ENCODE measurements at places on chromosomes 3 and 15.
A peak's percentile ranks its signal among the peaks of the same experiment; 100 is the strongest.

GRCh38 chr3:195705081-195705991 lies 15.4 kb upstream of the MUC20 start:
- no peak for DNase-seq

DNA sequence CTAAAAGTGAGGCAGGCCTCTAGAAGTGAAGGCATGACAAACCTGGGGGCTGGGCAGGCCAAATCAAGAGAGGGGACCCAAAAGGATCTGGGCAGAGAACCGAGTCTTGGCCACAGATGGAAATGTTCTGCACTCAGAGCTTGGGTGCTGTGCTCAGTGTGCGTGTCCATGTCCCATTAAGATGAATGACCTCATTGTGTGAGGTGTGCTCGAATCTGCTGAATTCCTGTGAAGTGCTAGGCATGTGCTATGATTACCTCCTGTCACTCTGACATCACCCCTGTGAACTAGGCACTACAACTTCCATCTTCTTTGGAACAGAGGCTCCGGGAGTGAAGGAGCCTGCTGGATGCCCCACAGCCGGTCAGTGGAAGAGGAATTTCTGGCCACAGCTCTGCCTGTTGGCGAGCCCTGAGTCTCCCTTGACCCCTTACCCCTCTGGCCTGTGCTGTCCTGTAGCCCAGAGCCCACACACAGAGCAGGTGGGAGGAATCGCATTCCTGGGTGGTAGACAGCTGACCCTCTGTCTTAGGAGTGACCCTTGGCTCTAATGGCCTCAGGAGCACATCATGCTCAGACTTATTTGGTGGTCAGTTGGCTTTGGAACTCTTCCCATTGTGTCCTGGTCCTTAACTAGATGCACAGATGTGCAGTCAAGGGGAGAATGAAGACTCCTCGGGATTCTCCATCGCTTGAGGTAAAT lies 67.6 kb upstream of the CTDSPL start:
- no peak for DNase-seq

DNA sequence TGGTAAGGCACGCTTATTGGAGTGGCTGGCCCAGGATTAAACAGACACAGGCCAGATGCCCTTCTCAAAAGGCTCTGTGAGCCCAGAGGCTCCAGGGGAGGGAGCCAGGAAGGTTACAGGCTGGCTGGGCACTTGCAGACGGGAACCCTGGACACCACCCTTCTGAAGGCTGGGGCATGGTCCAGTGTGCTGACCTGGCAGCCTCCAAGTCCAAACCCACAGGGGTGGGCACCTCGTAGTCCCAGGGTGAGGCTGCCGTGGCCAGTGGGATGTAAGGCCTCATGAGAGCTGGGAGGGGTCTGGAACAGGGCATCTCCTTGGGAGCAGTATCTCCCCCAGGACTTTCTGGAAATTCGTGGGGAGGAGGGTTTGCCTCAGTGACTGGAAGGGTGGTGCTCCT lies 19.6 kb downstream of the EFCC1 start:
- no peak for DNase-seq

GRCh38 chr3:27596921-27597320 lies 112.7 kb upstream of the SLC4A7 start:
- DNase-seq, result no peak

- DNase-seq, result no peak
Observed at GRCh38 chr3:135895734-135896121, 69.8 kb upstream of the PPP2R3A start.

GRCh38 chr3:122306622-122306953 lies 18.5 kb upstream of the CSTA start:
- DNase-seq, result no peak

DNA sequence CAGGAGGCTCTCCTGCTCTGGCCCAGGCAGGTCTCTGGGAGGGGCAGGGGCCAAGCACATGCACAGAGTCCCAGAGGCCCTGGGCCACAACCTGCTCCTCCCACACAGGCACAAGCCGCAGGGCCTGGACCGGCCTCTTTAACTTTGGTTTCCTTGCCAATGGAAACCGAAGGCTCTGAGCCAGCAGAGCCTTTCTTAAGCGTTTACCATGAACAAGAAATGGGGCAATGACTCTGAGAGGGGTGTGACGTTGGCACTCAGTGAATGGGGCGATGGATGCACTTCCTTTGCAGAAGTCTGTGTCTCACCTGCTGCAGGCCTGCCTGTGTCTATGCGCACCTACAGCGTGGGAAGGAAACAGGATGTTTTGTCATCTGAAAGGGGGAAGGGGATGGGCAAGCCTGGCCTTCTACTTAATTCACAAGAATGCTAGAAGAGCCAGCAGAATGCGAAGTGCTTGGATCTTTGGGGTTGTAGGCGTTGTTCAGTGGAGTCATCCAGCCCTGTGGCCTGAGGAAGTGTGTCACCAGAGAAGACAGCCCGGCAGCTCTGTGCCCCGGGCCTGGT lies 41.8 kb downstream of the IFT122 start:
- DNase-seq, result no peak

GRCh38 chr3:116927918-116928317 lies 218.3 kb downstream of the TUSC7 start:
- DNase-seq, result no peak

- DNase-seq, result no peak
Observed at GRCh38 chr3:12420393-12420792, 63.9 kb upstream of the TSEN2 start.

DNA sequence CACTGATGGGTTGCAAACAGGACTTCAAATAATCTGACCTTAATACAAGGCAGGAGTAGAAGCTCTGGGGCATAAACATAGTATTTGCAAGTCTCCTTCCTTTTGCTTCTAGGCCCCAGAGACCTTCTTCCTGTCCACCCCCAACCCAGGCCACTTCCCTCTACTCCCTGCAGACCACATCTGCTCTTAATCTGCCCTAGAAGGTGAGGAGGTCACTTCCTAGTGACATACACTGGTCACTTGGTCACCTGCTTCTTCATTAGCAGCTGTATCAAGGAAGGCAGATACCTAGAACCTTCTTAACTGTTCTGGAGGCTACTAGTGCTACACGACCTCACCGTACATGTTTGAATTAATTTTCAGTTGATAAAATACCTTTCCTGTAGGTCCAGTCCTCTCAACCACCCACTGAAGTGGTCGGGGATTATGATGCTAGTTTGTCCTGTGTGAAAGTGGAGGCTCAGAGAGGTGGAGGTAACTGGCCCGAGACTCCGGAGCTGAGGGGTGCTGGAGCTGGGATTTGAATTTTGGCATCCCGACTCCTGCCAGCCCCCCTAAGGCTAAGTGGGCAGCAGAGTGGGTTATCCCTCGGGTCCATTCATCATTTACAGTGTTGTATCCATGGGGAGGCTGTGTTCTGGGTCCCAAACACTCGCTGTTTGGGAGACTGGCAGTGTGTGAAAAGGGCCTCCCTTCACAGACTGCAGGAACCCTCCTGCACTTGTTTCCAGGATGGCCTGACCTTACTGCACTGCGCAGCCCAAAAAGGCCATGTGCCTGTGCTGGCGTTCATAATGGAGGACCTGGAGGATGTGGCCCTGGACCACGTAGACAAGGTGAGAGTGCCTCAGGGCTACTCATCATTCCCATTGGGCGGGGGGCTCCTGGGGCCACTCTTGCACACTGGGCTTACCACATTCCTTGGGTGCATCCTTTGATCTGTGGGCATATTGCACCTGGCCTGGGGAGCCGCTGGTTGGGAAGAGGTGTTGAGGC lies 13.9 kb downstream of the ANKDD1A start:
- no peak for DNase-seq

GRCh38 chr3:29775340-29775739 lies 494.5 kb downstream of the RBMS3 start:
- no peak for DNase-seq

DNA sequence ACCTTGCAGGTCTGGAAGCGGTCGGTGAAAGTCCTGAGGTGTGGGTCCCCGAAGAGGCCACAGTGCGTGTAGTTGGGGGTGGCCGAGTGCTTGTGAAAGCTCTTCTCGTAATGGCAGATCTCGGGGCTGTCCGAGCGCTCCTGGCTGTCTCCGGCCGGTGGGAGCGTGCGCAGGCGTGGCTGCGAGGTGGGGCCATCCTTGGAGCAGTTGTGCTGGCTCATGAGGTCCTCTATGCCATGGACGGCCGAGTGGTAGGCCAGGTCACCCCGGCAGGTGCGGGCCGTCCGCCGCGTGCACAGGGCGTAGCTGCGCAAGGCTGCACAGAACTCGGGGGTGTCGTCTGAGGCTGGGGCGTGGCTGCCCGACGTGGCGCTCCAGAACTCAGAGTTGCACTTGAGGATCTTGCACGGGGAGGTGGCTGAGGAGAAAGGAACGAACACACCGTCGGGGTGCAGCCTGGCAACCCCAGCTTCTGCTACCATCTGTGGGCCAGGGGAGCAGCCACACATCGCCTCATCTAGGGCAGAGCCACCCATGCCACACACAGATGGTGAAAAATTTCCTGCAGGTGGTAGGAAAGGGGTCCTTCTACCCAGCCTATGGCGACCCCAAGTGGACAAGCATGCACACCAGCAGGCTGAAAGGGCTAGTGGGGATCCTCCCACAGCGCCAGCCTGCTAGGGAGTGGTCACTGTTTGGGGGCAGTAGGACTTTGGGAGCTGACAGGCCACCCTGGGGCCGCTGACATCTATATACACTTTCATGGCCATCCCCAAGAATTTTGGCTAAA lies 36.7 kb downstream of the RGMA start:
- DNase-seq, result no peak

DNA sequence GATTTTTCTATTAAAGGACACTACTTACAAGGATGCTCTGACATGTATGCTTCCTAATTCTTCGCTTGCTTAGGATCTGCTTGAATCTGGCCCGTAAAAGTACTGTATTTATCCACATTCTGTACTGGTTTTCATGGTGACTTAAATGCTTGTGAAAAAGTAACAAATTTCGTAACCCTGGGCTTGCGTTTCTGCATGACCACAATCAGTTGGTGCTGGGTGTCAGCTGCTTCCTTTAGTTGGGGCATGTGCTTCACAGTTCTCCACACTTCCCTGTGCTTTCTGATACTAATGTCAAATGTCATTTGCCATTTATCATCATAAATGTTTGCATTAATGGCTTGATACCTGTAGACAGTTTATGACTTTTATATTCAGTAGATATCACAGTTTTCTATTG lies 218.4 kb upstream of the MLF1 start:
- DNase-seq, result no peak

- DNase-seq, result no peak
Observed at GRCh38 chr15:65115086-65115485, at the start of gene UBAP1L. Gene UBAP1L, minus strand, starts transcription at chr15:65115200. Its CDS starts 8,985 bp downstream, at chr15:65106215.

DNA sequence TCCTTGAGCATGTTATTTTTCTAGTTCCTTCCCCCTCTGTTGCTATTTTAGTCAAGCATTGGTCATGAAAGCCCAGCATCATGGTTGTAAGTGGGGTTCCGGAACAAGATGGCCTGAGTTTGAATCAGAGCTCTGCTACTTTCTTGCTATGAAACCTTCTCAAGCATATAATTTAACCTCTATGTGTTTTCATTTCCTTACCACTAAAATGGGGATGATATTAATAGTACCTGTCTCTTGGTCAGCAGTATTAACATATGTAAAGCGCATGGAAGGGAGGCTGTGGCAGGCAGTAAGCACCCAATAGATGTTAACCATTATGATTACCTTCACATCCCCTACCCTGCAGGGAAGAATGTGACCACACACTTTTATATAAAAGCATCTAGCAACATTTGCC lies 14.3 kb upstream of the SPRED1 start:
- no peak for DNase-seq

- no peak for DNase-seq
Observed at GRCh38 chr15:75368689-75369239, 357 bp upstream of the MAN2C1 start.

GRCh38 chr3:129794311-129795185 lies 99.0 kb downstream of the TMCC1 start:
- peak; percentile 83 for DNase-seq

- no peak for DNase-seq
Observed at GRCh38 chr3:125679258-125679657, 84.0 kb upstream of the OSBPL11 start.

- DNase-seq, result no peak
Observed at GRCh38 chr15:39084674-39085530, 496.0 kb upstream of the THBS1 start.

- DNase-seq, result no peak
Observed at GRCh38 chr15:80850941-80851451, 71.8 kb downstream of the CEMIP start.

DNA sequence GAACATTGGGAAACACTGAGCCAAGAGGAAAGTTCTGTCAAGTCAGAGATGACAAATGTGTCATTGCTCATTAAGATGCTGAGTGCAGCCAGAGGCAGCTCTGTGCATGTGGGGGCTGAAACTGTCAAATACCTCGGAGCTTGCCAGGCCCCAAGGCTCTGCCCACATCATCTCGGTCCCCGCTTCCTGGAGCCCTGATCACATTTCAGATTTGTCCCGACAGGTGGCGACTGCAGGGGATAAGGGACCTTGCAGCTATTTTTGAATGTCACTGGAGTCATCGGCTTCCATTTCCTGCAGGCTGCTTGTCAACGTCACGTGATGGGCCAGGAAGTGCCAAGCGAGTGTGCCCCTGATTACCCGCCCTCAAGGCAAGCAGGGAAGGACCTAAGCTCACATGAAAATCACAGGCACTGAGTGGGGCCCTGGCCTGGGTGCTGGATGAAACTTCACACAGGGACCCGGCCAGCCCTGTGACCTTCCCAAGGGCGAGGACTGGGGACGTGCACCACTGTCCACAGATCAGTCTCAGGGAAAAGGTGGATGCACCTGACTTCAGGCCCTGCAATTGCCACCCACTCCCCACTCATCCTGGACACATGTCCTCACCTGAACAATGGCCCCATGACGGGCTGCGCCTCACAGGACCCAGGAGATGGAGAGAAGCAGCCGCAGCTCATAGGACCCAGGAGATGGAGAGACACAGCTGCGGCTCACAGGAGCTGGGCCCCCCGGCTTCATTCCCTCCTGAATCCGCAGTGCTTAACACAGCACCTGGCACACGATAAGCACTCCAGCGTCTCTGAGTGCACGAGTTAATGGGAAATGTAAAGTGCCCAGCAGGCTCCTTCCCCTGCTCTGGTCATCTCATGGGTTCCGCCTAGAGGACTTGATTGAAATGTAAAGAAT lies 73.4 kb downstream of the NUP210 start:
- DNase-seq, result peak; percentile 72

DNA sequence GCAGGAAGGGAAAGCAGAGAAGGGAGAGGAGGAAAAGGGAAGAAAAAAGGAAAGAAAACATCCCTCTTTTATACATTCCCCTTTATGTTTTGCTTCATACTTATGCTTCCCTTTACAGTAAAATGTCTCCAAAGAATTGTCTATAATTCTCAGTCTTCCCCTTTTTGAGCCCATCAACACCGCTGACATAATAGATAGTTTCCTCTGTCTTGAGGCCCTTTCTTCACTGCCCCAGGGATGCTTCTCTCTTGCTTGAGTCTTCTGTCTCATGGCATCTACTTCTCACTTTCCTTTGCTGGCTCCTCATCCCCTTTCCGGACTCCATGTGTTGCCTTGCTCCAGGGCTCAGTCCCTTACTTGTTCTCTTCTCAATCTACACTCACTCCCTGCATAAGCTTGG lies 99.7 kb upstream of the DAZL start:
- DNase-seq, result no peak

DNA sequence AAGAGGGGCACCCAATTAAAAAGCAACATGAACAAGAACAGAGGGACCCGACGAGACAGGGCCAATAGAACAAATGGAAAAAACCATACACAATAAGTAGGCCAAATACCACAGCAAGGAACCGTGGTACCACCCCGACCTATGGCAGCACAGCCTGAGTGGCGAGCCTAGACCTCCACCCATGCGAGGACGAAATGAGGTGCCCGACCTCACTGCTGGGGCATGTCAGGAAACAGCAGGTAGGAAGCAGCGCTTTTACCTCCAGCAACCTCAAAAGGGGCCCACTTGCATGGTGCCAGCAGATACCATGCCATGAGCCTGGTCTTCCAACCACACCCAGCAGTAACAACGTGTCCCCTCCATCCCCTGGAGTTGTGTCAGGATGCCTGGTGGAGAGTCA lies 77.9 kb downstream of the PCSK6 start:
- no peak for DNase-seq

- DNase-seq, result no peak
Observed at GRCh38 chr3:133568294-133569014, 5.0 kb upstream of the CDV3 start.

Data from NCI-H1417 (cell line).